Foreskin keratinocyte (primary cell): ENCODE measurements at places on chromosomes 4 and X.

DNA sequence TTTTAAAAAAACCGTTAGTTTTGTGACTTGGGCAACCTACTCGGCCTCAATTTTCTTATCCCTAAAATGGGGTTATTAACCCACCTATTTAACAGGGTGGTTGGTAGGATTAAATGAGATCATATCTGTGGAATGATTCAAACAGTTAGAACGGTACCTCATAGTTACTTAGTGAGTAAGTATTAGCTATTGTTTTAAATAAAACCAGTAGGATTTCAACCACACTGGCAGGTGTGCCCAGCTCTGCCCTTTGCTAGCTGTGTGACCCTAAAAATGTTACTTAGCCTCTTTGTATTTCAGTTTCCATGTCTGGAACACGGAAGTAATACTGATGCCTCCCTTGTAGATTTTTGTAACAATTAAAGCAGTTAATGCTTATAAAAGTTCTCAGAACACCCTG is 225.8 kb upstream of the SPRY1 start:
- DNase-seq, result peak; percentile 60

DNA sequence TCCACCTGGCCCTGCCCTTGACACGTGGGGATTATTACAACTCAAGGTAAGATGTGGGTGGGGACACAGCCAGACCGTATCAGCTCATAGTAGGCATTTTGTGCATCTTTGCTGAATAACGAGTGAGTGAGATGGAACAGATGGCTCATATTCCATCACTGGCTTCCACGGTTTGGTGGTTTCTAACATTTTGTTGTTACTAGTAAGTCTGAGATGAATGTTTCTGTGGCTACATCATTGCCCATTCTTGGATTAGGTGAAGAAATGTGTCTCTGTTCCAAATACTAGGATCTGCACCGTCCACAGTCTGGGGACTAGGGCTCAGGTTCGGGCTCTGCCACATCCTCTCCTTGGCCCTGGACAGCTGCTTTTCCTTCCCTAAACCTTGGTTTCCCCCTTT is 3.6 kb downstream of the ABLIM2 start:
- no peak for DNase-seq

- peak; percentile 32 for DNase-seq
Measured at GRCh38 chr4:33998291-33998690, 2246.0 kb downstream of the ARAP2 start.

GRCh38 chr4:82421796-82422560 is 8.3 kb downstream of the HNRNPDL start:
- DNase-seq, result no peak

DNA sequence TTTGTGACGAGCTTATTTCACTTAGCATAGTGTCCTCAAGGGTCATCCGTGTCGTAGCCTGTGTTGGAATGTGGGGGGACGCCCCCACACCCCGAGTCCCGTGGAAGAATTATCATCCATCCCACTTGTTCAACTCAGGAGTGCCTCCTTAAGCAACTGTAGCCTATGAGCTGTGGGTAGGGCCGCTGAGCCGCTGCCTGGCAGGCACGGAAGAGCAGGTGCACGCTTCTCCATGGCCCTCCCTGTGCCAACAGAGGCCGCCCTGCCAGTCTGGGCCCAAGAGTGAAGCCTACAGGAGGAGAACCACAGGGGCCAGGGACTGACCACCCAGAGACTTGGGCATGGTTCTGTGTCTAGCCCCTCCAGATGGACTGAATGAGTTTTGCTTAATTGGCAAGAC is 2.3 kb upstream of the RGS12 start:
- DNase-seq, result no peak

GRCh38 chrX:140821280-140821679 is 111.7 kb downstream of the LINC00632 start:
- DNase-seq, result no peak

- no peak for DNase-seq
Measured at GRCh38 chrX:84188320-84188834, 378 bp upstream of the RPS6KA6 start.

- DNase-seq, result no peak
Measured at GRCh38 chr4:113179091-113179490, 129.6 kb downstream of the ANK2 start.

- no peak for DNase-seq
Measured at GRCh38 chr4:65393078-65393477, 277.2 kb downstream of the EPHA5 start.

DNA sequence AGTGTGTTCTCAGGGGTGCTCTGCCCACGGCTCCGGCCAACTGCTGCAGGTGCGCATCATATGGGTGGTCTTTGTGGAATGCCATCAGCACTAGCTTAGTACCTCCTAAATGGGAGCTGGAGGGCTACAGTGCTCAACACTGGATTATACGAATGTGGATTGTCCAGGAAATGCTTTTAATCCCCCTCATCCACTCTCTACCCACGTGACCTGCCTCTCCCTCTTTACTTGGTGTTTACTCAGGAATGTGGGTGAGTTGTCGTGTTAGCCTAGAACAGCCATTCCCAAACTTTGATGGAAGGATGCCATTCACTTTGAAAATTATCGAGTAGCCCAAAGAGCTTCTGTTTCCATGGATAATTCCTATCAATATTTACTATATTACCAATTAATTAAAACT is 150.8 kb downstream of the PTTG2 start:
- no peak for DNase-seq

GRCh38 chr4:181293541-181293940 is 949.7 kb upstream of the TENM3 start:
- DNase-seq, result no peak

- no peak for DNase-seq
Measured at GRCh38 chr4:110268352-110268751, 69.9 kb upstream of the ELOVL6 start.

GRCh38 chr4:53854991-53855568 is 209.3 kb downstream of the CHIC2 start:
- DNase-seq, result peak; percentile 13

- DNase-seq, result no peak
Measured at GRCh38 chr4:98176531-98176930, 33.3 kb upstream of the STPG2 start.

DNA sequence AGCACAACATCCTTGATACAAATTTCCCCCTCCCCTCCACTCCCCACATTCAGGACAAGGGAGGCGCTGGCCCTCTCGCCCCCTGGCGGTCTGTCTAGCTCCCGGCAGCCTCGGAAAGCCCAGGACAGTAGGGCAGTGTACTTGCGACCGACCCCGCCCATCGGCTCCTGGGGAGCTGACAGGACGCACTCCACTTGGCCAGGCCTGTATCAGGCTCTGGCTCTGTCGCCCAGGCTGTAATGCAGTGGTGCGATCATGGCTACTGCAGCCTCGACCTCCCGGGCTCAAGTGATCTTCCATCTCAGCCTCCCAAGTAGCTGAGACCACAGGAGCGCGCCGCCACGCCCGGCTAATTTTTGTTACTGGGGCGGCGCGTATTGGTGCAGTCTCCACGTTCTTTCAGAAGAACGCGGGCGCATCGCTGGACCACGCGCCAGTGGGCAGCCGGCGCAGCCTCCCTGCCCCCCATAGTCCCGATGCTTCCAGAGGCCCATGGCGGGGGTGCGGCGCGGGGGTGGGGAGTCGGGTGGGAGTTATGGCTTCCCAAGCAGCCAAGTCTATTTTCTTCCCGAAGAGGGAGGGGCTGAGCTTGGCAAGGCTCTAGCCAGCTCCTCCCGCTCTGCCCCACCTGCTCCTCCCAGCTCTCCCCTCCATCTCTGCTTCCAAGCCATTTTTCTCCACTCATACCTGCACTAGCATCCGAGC is 7.8 kb upstream of the AKAP14 start:
- DNase-seq, result no peak

GRCh38 chrX:71941776-71942175 is 31.1 kb downstream of the NHSL2 start:
- no peak for DNase-seq

- peak; percentile 46 for DNase-seq
Measured at GRCh38 chr4:88803600-88804096, 106.0 kb upstream of the NAP1L5 start.

DNA sequence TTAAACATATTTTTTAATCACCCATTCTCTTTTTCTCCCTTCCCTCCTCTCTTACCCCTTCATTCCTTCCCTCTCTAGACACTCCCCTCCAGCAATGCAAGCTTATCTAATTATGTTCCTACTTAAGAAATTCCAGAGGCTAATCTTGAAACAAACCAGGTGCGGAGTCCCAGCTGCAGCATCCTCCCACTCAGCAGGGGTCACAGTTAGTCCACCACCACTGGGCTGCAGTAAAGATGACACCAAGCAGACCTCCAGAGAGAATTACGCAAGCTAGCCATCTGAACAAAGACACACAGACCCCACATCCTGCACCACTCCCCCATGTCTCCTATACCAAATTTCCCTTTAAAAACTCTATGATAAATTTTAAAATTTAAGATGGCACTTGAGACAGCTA is 13.9 kb upstream of the SEC24B start:
- DNase-seq, result no peak

- DNase-seq, result no peak
Measured at GRCh38 chr4:26583538-26583864, 383 bp upstream of the TBC1D19 start.

- no peak for DNase-seq
Measured at GRCh38 chr4:152950402-152951274, 14.5 kb downstream of the FHDC1 start.

GRCh38 chr4:169766741-169767140 is 9.0 kb upstream of the HPF1 start:
- no peak for DNase-seq

DNA sequence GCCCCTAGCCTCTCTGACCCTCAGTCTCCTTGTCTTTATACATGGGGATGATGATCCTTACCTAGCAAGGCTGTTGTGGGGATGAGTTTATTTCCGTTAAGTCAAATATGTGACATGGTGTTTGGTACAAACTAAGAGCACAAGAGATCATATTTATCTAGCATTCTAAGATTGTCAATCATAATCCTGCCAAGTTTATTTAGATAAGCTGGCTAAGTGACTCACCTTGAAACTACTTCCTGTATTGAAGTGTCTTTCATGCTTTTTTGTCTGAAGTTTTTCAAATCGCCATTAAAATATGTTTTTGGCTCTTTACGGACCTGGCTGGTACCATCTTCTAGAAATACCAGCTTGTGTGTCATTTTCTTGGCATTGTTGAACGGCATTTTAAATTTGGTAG is 30.7 kb downstream of the MAP7D3 start:
- no peak for DNase-seq

DNA sequence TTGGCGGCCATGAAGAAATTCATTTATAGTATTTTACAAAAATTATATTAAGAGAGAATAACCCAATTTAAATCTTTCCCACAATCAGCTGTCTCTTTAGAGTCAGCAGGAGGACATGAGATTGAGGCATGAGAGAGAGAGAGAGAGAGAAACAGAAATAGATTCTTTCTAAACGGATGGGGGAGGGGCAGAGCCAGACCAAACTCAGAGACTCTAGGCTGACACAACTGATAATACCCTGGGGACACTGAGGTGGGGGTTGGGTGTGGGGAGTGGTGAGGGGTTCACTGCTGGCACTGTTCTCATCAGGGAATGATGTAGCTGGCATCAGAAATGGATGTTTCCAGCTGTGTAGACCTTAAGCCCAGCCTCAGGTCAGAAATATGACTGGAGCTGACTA is 20.5 kb upstream of the HOPX start:
- no peak for DNase-seq

DNA sequence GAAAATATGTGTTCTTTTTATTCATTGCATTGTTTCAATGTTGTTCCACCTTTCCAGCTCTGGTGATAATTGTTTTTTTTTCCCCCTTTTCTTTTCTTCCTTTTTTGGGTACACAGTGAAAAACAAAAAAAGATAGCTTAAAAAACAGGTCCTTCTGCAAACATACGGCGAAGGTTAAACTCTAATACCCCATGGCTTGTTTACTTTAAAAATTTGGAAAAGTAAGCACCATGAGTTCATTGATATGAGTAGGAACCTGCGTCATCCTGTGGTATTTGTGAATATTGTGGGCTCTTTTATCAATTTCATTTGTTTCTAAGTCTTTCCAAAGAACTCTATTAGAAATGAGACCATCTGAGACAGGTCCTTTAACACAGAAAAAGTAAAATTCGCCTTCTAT is 123.5 kb downstream of the CHRNA9 start:
- no peak for DNase-seq
